Activated T-cell treated with anti-CD3 and anti-CD28 coated beads for 48 hours (primary cell): ENCODE measurements at places on chromosomes 6 and 20.

- DNase-seq = peak; percentile 98
Observed at GRCh38 chr6:169701954-169702839, at the start of the genes C6orf120 and WDR27. Gene C6orf120 (plus strand): TSS chr6:169702126. CDS start chr6:169702460, 334 bp downstream. Gene WDR27 (minus strand): TSS chr6:169702029. CDS start chr6:169689005, 13,024 bp downstream.

DNA sequence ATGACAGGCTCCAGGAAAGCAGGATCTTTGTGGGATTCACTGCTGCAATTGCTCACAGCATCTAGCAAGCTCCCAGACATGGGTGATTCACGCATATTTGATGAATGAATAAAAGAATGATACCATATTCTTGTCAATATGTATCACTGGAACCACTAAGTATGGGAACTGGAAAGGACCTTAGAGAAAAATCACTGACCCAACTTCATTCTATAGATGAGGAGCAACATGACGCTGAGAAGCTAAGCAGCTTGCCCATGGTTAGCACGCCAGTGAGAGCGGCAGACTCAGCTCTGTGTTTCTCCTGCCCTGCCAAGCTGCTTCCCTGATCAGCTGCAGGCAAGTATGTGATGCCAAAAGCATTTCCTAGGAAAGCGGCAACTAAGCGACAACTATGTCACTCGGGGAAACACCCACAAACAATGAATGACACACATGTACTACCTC lies 66.8 kb downstream of the PPP1R3G start:
- no peak for DNase-seq

DNA sequence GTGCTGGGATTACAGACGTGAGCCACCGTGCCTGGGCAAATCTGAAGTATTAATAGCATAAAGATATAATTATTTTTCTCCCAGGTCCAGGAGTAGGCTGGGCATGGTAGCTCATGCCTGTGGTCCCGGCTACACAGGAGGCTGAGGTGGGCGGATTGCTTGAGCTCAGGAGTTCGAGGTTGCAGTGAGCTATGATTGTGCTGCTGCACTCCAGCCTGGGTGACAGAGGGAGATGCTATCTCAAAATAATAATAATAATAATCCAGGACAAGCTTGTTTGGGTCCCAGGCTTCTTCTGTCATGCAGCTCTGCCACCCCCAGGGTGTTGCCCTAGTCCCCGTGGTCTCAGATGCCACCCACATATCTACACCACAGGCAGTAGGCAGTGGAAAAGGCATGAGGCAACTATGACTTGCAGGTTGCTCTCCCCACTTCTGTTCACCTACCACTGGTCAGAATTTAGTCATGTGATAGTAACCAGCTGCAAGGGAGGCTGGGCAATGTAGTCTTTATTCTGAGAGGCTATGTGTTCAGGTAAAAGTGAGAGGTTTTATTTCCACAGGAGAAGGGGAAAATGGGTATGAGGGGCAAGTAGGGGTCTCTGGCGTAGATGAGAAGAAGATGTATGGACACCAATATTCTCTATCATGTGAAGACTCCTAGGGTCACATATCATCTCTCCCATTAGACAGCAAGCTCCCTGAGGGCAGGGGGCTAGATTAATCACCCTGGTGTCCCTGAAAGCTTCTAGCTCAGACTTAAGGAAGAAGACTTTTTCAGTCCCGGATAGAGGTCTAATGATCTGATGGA lies 25.7 kb downstream of the TCF15 start:
- DNase-seq = no peak

GRCh38 chr6:13536796-13537526 lies 37.4 kb upstream of the SIRT5 start:
- no peak for DNase-seq

GRCh38 chr6:91437315-91437729 lies 850.5 kb upstream of the MAP3K7 start:
- no peak for DNase-seq
